ENCODE measurements at places on chromosomes 2 and 18.

DNA sequence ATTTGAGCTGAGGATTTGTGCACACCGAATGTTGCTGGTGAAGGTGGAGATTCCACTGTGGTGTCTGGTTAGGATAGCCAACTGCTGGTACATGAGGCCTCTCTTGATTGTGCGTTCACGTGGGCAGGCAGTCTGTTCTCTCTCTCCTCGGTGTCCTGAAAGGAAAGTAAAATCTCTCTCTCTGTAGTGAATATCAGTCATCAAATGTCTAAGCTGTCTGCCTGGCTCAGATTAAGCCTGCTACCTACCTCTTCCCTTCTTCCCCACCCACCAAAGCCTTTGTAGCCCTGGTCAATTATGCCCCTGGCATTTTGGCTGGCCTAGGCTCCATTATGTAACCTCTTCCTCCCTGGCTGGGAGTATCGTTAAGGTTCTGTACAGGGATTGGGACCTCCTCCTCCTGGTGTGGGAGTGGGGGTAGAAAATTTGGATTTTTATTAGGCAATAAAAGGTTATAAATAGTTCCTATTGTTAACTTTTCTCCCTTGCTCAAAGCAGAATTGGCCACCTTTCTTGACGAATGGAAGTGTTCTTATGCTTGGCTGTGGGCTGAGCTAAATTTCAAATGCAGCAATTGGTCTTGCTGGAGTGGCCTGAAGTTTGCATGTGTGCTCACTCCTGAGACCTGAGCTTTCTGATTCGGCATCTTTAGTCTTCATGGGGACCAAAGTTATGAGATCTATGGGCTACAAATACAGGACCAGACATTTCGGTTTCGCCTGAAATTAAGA, 148.8 kb downstream of the WDSUB1 start:
- DNase-seq: no peak

DNA sequence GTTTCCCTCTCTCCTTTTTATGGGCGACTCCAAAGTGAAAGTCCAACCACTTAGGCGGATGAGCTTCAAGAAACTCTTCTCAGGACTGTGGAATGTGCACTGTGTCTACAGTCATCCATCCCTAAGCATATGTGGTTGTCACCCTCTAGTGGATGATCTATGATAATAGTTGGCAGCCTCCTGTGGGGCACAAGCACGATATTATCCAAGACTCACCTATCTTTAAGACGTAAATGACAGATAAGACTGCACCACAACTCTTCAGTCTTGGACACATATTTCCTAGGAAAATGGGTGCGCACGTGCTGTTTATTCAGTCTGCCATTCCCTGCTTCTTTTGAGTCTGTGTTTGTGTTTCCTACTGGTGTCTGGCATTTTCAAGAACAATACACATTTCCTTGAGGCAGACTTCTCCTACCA, 145.5 kb upstream of the CTAGE1 start:
- DNase-seq: peak; percentile 80

DNA sequence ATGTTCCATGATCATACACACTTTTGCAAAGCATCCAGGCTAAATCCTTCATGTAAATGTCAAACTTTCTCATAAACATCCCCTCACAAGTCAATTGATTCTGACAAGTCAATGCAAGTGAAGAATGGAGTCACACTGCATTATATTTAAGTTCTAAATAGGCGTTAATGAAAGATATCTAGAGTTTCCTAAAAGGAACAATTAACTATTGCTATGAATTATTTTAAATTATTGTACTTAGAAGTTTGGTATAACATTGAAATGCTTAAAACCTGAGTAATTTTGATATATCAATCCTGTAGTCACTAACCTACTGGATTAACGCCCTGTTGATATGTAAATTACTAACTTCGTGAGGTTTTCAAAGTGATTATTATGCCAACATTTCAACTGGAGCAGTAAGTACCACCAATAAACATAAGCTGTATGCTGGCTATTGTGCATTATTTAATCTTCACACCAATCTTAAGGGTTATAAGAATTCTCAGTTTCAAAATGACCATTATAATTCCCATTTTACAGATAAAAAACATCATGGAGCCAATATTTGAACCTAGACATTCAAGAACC, 884.3 kb downstream of the ERBB4 start:
- DNase-seq: no peak

DNA sequence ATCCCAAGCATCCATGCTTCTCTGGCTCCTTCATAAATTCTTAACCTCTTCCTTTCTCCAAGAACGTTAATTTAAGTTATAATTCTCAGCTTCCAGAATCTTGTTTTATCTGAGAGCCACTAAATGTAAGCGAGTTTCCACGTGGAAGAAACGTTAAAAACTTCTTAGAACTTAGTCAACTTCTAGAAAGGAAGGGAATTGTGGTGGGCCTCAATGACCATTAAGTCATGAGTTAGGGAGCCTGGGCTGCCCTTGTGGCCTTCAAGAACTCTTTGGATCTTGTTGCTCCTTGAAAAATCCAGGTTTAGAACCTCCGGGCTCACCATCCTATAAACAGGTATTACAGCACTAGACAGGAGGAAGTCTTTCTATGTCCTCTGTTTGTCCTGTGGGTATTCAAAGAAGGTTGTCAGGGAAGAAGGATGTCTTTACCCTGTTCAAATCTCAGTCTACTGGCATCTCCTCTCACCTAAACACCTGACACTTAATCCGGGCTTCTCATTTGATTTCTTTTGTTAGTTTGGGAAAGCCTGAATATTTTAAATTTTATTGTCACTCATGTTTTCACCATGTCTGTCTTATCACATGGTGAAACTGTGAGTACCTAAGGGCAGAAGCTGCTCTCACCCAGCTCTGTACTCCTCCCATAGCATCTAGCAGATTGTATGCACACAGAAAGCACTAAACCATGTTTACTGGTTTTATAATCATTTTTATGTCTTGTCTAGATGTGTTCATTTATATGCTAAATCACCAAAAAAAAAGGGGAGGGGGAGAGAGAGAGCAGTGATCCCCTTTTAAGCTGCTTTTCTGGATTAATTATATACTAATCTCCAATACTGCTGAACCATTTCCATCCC, 6.3 kb downstream of the RND3 start:
- DNase-seq: no peak

GRCh38 chr18:50992351-50992762, 24.5 kb downstream of the ELAC1 start:
- no peak for DNase-seq

GRCh38 chr2:213232649-213233437, 51.4 kb upstream of the SPAG16 start:
- no peak for DNase-seq

- DNase-seq: no peak
Observed at GRCh38 chr2:105784589-105784988, 39.9 kb downstream of the NCK2 start.

DNA sequence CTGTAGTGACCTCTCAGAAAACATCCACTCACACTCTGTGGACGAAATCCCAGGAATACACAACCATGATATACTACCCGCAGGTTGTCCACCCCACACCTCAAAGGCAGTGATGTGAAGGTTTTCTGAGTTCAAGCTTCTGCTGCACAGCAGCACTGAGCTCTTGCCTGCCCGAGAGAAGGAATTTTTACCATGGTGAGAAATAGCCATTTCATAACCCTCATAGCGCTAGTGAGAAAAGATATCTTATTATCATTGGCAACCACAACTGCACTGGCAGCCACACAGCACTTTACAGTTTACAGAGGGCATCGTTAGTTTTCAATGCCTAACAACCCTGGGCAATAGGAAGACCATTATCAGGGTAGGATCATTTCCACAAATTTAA, 36.9 kb downstream of the NAPG start:
- DNase-seq: no peak

- DNase-seq: peak; percentile 84
Observed at GRCh38 chr2:199457147-199458008, at the start of gene SATB2. SATB2 (minus strand) TSS chr2:199457939; CDS start chr2:199456037, 1,902 bp downstream.

DNA sequence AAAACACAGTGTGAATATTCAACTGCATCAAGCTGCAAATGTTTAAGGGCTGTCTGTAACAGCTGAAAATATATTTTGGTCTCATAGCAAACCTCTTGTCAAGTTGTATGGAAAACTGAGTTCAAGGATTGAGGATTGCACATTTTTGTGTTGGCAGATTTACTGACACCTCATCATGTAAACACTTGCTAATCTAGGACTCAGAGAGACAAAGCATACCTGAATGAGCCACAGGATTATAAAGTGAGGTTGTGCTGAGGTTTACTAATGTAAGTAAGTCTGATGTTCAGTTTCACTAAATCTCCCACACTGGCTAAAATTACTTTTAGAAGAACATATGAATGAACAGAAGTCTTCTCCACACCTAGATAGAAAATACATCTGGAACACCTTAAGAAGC, 1993.1 kb upstream of the CELF4 start:
- no peak for DNase-seq
